ENCODE measurements at places on chromosomes 2 and 18.

DNA sequence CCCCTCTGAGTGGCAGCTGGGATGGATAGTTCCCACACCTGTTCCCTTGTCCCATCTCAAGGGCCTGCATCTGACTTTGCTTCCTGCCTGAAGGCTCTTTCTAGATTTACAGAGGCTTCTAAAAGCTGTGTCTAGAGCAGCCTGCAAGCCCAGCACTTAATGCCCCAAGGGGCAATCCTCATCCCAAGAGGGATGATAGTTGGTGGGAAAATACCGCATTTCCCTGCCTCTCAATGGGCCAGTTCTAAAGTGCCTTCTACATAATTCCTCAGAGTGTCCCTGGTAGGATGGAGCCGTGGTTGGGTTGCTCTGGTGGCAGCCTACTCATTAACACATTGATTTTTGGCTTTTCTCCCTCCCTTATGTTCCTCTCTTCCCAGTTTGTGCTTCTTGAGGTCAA is 29.5 kb downstream of the LAMA3 start:
- no peak for DNase-seq

GRCh38 chr2:141590620-141591019 is 540.2 kb downstream of the LRP1B start:
- no peak for DNase-seq

DNA sequence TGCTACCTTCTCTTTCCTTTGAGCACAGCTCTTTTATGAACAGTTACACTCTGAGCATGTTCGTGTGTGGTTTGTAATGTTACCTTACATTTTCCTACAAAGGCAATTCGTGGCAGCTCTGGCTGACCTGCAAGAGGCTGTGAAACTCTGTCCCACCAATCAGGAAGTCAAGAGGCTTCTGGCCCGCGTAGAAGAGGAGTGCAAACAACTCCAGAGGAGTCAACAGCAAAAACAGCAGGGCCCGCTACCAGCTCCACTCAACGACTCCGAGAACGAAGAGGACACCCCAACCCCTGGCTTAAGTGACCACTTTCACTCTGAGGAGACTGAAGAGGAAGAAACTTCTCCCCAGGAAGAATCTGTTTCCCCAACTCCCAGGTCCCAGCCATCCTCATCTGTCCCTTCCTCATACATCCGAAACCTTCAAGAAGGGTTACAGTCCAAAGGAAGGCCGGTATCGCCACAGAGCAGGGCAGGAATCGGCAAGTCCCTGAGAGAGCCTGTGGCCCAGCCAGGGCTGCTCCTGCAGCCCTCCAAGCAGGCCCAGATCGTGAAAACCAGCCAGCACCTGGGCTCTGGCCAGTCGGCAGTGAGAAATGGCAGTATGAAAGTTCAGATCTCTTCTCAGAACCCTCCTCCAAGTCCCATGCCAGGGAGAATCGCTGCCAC is 56.9 kb downstream of the WDSUB1 start:
- no peak for DNase-seq

- DNase-seq = peak; percentile 37
Observed at GRCh38 chr2:48452108-48452507, 77.8 kb upstream of the STON1 start.

DNA sequence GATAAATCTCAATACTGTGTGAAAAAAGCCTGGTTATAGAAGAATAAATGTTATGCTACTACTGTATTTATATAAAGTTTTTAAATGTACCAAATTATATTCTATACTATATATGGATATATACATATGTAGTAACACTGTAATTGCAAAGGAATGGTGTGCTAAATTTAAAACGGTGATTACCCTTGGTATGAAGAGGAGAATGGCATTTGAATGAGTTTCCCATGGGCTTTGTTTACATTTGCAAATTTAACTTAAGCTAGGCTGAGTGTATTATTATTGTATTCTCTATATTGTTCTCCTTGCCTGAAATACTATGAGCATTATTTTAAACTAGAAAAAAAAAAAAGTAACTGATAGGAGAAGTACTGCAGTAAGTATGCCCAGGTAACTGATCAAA is 4.7 kb upstream of the SP3 start:
- DNase-seq = no peak

DNA sequence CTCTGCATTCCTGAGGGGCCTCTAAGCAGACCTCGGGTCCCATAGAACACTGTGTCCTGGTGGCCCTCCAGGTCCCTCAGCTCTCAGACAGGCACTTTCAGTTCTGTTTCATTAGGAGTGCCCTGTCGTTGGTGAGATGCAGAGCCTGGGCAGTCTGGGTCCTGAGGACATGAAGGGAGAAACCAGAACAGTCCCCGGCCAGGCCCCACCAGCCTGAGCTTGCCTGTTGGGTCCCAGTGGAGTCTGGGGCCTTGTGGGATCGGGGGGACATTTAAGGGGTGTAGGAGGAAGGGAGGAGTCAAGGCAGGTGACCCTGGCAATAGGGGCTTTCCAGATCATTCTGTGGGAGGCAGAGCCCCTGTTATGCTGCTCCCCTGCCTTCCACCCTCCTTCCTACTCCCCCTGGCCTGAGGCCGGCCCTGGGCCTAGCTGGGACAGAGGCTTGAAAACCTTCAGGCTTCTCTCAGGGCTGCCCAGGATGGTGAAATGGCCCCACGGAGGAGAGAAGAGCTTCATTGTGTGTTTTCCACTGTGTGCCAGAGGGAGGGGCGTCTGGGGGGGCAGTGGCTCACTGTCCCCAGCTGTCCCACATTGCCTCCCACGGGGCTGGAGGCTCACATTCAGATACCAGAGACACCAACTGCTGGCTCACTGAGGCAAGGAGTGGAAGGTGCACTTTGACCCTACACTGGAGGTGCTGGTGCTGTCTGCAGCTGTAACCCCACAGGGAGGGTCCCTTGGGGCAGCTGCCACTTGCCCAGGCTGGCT is 26.6 kb upstream of the CATIP start:
- no peak for DNase-seq

GRCh38 chr18:13800505-13801259 is 23.3 kb upstream of the MC5R start:
- DNase-seq = peak; percentile 80

DNA sequence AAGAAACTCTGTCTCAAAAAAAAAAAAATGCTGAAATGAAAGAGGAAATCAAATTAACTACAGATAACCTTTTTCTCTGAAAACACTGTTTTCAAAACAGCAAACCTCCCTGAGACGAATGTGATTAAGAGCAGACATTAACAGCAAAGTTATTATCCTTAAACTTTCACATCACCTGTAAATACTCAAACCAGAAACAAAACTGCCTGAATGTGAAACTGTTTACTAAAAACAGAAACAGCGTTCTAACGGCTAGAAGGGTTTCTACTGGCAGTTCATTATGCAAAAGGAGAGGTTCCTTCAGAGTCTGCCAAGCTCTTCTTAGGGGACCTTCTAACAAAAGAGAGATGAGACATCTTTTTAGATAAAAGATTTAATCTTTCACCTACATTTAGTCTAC is 45.9 kb downstream of the PNO1 start:
- no peak for DNase-seq

DNA sequence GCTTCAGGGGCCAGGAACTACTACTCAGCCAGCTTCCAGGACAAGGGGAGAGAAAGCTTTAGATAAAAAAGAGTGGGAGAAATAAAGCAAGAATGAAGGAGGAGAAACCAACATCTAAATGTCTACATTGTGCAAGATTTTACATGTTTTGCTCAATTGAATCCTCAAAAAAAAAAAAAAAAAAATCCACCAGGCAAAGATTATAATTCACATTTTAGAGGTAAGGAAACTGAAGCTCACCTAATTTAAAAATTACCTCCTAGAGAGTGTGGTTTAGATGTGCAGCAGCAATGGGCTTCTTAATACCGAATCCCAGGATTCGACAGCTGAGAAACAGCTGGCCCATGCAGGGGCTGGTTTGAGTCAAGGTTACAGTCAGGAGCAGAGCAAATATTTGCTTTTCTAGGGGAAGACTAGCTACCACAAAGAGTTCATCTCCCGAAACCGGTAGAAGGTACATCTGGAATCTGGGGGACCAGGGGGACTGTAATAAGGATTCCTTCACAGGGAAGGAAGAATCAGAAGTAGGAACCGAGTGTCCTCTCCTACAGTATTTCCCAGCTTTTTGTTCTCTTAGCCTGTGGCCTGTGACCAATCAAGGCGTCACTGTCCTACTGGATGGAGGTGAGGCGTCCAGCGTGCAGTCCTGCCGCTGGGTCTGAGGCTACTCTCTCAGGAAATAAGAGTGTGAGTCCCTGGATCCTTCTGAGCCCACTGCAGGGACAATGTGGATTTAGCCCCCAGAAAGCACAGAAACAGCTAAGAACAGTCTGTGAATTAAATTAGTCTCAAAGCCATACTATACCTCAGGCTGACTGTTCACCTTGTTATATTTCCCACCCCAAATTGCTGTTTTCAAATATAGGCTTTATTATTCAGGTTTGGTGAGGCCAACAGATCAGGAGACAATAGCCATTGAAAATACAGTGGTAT is 42.3 kb downstream of the IL1R2 start:
- no peak for DNase-seq

DNA sequence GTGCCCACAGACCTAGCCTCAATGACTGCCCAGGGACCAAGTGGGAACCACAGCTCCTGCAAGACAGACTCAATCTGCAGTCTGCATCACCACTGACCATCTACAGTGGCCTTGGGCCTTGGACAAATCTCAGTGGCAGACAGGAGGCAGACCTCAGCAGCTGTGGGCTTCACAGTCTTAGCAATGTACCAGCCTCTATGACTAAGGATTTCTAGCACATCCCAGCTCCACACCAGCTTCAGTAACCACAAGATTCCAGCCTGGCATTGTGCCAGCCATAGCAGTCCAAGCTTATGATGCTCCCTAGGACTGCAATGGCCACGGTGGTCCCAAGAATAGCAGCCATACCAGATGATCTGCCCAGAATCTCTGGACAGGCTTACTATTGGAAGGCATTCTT is 19.6 kb upstream of the WDR75 start:
- DNase-seq = no peak

GRCh38 chr2:16351137-16351536 is 314.5 kb downstream of the CYRIA start:
- no peak for DNase-seq

DNA sequence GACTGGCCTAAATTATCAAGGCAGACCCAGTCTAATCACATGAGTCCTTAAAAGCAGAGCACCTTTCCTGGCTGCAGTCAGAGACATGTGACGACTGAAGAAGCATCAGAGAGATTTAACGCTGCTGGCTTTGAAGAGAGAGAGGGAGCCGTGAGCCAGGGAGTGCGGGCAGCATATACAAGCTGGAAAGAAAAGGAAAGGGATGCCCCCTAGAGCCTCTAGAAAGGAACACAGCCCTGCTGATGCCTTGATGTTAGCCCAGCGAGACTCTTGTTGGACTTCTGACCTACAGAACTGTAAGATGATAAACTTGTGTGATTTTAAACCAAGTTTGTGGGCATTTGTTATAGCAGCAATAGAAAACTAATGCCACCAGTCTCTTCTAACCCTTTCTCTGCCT is 58.1 kb downstream of the HEATR5B start:
- peak; percentile 29 for DNase-seq

DNA sequence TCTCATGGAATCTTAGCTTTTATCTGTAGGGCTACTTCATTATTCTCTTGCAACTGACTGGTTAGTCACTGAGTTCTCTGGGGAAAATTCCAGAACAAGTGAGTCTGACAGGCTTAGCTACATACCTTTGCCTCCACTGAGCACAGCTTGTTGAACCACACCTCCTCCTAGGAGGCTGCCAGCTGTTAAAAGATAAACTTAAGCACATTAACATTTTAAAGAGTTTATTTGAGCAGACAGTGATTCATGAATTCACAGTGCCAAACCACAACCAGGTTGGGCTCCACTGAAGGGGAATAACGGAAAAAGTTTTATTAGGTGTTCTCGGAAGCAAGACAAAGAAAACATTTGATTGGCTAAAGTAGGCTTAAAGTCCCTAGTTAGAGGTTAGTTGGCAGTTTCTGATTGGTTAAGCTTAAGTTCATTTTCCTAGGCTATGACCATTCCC is 12.5 kb upstream of the SLC38A11 start:
- DNase-seq = peak; percentile 59

DNA sequence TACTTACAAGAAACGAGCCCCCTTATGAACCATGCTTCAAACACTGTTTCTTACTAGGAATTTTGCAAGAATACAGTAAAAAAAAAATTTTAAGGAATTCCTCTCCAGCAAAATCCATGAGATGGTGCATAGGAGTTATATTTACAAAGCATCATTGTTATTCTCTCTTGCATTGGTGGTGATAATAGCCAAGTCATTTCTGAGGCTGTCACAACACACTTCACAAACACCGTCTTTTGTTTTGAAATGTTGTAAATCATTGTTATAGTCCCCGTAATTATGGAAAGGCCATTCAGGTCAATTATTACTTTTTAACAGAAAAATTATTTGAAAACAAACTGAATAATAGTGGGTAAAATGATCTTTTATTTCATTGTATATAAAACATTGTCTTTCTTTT is 60.1 kb downstream of the DYNC1I2 start:
- DNase-seq = no peak

GRCh38 chr18:65737471-65737955 is 13.3 kb upstream of the CDH7 start:
- DNase-seq = peak; percentile 21

GRCh38 chr2:160666154-160667060 is 172.8 kb upstream of the RBMS1 start:
- no peak for DNase-seq

- DNase-seq = no peak
Observed at GRCh38 chr2:131043199-131044074, 49.8 kb downstream of the FAM168B start.

GRCh38 chr18:23231340-23232021 is 96.2 kb downstream of the CABLES1 start:
- DNase-seq = no peak

GRCh38 chr2:238450440-238450861 is 23.7 kb downstream of the ASB1 start:
- DNase-seq = no peak

DNA sequence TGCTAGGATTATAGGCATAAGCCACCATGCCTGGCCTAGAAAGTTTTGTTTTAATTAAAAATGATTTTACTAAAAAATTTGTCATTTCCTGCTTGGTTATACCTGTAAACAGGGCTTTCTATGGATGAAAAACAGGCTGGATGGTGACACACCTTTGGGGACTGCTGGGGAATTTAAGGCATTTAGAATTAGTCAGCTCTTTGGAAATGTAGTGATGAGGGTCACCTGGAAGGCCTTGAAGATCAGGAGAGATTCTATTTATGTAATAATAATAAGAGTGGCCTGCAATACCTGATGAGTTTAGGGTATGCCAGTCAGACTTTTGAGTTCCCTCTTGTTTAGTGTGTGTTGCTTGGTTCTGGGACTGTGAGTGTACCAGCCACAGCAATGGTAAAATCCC is 51.1 kb downstream of the RALBP1 start:
- no peak for DNase-seq
